ENCODE measurements at places on chromosomes 7 and 10.

DNA sequence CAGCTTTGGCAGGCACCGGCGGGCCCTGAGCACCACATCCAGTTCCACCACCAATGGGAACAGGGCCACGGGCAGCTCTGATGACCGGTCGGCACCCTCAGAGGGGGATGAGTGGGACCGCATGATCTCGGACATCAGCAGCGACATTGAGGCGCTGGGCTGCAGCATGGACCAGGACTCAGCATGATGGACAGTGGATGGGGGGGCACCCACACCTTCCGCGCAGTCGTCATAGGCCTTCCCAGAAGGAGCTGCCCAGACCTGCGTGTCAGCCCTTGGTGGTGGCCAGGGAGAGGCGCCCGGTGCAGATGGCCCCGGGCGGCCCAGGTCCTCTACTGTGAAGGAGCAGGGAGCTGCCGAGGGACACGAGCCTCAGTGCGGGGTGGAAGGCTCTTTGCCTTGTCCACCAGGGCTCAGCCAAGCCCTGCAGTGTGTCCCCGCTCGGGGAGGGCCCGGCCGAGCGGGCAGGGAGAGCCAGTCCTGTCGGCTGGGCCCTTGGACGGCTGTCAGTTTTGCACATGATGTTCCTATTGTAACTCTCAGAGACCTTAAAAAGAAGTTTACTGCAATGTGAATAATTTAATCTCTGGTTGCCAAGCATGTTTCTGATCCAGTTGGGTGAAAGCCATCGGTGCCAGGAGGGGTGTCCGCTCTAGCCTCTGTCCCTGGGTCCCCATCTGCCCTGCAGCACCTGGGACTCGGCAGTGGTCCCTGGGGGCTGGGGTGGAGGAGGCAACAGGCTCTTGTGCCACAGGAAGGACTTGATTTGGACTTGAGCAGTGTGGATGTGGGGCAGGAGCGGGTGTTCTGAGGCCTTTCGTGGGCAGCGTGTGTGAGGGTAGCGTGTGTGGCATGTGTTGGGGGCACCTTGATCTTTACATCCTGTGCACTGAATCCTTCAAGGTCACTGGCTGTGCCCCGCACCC, 12.6 kb downstream of the NACAD start:
- no peak for DNase-seq

DNA sequence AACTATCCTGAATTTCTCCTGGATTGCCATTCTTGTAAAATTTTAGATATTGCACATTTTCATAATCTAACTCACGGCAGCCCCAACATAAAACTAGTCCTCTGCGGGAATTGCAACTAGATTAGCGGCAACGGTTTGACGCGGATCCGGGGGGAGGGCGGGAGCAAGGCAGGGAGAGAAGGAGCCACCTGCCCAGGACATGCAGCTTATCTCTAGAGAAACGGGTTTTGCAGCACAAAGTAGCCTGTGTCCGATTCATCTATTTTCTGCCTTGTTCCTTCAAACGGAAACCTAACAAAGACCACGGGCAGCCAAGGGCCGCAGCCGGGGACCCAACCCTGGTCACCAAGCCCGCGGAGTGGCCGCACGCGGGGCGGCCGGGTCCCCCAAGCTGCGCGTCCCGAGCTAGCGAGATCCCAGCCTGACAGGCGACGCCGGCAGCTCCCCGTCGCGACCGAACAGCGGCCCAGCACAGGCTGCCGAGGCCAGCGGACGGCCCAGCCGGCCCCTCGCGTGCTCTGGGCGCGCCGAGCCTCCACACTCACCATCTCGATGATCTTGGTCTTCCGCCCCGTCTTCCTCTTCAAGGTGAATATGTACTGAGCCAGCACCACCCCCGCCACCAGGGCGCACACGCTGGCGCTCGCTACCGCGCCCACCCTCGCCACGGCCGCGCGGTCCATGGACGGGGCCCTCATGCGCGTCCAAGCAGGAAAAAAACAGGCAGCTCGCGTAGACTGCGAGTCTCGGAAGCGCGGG, at the start of gene NT5C3A:
Gene NT5C3A, minus strand, starts transcription at position 754 of the 759 bp plus-strand sequence. Its CDS starts 71 bp downstream, at position 683.
- DNase-seq, result no peak

DNA sequence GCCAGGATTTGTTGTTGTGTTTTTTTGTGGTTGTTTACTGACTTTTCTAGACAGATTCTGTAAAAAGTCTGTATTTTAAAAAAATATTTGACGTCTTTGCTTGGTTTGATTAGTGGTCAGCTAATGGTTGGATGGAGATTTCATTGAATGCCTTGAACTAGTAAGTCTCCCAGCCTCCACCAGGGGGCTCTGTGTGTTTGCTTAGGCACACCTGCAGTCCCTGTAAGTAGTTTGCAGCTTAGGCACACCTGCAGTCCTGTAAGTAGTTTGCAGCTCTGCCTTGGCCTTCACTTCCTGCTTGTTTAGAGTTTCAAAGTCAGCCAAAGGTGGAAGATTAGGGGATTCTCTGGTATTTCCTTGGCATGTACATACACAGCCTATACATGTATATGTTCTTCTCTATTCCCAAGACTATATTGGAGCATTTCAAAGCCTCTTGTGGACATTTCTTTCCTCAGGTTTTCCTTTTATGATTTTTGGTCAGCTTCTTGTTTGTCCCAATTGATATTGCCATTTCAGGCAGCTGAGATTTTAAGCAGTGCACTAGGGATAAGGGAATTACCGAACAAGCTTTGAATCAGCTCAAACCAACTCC, 101.6 kb downstream of the CCSER2 start:
- DNase-seq, result no peak

GRCh38 chr7:1425292-1426136, 33.8 kb downstream of the MICALL2 start:
- DNase-seq, result no peak

DNA sequence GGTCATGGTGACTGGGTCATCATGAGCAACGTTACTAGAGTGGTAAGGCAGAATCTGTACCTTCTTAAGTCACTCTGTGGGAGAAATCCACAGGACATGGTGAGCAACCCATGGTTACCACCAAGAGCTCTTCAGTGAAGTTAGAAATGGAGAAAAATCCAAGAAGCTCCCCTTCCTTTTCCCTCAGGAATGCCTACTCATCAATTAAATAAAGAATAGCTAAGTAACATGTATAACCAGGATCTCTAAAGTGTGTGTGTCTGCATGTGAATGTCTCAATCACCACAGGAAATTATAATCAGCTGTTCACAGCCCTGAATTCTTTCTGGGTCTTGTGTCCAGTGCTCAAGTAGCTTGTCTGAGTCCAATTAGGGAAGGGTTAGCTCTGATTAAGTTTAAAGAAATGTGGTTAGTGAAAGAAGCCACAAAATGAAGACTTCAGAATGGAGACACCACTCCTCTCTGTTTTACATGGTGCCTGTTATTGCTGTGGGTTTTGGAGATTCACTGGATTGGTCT, 73.2 kb downstream of the SEM1 start:
- no peak for DNase-seq

- DNase-seq, result no peak
These were observed 175.1 kb downstream of the SEPTIN7 start for GRCh38 chr7:35975851-35976454.

DNA sequence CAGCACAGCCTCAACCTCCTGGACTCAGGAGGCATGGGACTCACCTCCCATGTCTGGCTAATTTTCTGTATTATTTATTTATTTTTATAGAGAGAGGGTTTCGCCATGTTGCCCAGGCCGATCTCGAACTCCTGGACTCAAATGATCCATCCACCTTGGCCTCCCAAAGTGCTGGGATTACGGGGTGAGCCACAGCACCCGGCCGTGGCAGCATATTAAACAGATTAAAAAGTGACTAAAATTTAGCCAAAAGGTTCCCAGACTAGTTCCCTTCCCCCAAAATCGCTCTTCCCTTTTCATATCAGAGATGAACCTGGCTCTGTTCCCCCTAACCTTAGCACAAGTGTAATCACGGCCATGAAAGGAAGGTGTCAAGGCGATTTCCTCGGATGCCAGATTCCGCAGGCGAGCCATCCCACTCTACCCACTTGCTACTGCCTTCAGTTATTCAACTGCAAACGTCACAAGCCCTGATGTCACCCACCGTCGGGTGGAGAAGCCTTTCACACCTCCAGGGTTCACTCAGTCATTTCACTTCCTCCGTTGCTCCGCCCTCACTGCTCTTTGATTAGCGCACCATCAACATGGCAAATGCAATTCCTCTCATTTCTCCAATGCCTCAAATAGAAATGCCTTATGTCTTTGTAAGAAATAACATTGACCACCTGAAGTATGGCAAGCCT, 104.7 kb upstream of the RHEB start:
- DNase-seq, result no peak

GRCh38 chr7:91894781-91895480, 14.4 kb upstream of the MTERF1 start:
- no peak for DNase-seq

GRCh38 chr10:1399431-1400100, 337.8 kb downstream of the ADARB2 start:
- DNase-seq, result peak; percentile 37

GRCh38 chr10:74406006-74406405, 255.0 kb downstream of the ADK start:
- no peak for DNase-seq

DNA sequence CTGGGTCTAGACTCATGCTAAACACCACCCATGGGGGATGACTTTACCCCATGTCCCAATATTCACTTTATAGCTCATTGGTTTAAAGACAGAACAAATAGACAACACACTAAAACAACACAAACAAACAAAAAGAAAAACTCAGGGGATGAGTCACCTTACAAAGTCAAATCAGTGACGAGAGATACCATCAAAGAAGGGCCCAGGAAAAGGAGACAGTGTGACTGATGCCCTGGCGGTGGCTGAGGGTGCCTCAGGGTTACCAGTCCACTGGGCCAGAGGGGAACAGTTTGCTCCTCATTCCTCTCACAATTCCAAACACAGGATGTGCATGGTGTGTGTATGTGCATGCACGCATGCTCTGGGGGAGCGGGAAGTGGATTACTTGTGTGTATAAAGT, 171.3 kb upstream of the PRKCQ start:
- no peak for DNase-seq

- DNase-seq, result no peak
These were observed 331.7 kb downstream of the XPNPEP1 start for GRCh38 chr10:109591601-109592000.

DNA sequence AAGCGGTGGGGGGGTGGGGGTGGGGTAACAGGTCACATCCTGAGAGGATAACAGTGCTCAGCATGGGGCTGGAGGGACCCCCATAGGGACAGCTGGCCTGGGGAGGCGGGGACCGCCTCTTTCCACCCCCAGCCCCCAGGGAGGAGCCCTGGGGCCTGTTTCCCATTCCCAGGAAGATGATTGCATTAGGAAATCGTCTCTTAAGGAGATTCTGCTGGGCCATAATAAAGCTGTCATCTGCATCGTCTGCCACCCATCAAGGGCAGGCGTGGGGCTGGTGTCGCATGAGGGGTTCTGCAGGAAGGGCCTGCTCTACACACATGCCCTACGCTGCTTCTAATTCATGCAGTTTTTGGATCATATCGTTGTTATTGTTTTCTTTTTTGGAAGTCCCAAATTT, 17.2 kb downstream of the RET start:
- no peak for DNase-seq

- no peak for DNase-seq
These were observed 618.0 kb upstream of the LRRTM3 start for GRCh38 chr10:66307826-66308225.

- no peak for DNase-seq
These were observed 560 bp downstream of the CPA4 start for GRCh38 chr7:130293521-130293920.

- no peak for DNase-seq
These were observed 192.3 kb upstream of the STK17A start for GRCh38 chr7:43390576-43390975.

- no peak for DNase-seq
These were observed 224.8 kb downstream of the ZNF248 start for GRCh38 chr10:37632641-37633040.

- DNase-seq, result no peak
These were observed 538.9 kb upstream of the IGFBP3 start for GRCh38 chr7:46459942-46460341.

DNA sequence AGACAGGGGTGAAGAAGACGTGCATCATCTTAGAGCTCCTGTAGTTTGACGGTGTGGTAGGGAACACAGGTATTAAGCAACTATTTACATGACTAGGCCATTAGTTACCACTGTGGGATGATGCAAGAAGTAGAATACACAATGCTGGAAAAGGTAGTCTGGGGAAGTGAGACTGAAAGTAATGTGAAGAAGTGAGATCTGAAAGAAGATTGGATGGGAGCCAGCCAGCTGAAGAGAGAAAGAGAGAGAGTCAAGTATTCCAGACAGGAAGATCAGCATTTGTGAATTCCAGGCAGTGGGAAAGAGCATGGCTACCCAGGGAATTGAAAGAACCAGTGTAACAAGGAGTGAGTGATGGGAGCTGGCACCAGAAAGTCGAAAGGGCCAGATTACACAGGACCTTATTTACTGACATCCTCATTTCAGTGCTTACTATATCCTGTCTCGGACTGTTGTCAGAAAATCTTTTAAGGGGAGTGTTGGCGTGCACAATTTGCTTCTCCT, 4.0 kb upstream of the CFAP58 start:
- DNase-seq, result peak; percentile 61

DNA sequence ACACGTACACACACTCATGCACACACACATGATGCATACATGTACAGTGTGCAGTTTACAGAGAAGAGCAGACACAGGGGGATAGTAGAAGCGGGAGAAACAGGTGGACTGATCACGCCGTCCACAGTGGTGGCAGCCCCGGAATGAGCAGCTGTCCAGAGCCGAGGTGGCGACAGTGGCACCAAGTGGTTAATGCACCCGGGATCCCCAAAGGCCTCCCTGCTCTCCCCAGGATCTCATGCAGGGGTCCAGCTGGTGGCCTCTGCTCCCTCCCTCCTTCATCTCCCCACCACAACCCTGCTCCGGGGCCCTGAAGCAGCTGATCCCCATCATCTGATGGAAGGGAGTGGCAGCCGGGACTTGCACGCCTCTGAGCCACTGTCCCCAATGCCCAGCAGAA, 29.7 kb downstream of the TMEM130 start:
- DNase-seq, result no peak

Data from lower leg skin (tissue), 4 donors.